ENCODE measurements at places on chromosomes 3 and 15. TPM values are rescaled to one million over a fixed set of nuclear protein-coding genes. Genes with fewer than 3 reads are reported as not detected.

Gene C3orf85
- not detected for polyA plus RNA-seq

Gene SMCO1
- polyA plus RNA-seq, result 0.07 TPM

Gene GATA2
- 3.4 TPM for polyA plus RNA-seq

Gene EXD1
- polyA plus RNA-seq, result not detected

Gene RPN1
- polyA plus RNA-seq, result 92.1 TPM

Gene TNFSF10
- polyA plus RNA-seq, result 21.3 TPM

Gene CCRL2
- polyA plus RNA-seq, result 6.8 TPM

Gene RTP3
- not detected for polyA plus RNA-seq

Gene GABRB3
- polyA plus RNA-seq, result 1.1 TPM

Gene SH3GL3
- 1.3 TPM for polyA plus RNA-seq
